Breast epithelium (tissue), 4 donors: ENCODE measurements at places on chromosomes 11 and 22. TPM values are rescaled to one million over a fixed set of nuclear protein-coding genes. Genes with fewer than 3 reads are reported as not detected.

Gene FOLR3
- not detected for total RNA-seq

Gene NTM
- 0.66 TPM for total RNA-seq

Gene TMEM86A
- 12.7 TPM for total RNA-seq

Gene CASP5
- total RNA-seq: not detected

Gene OR52E6
- not detected for total RNA-seq

Gene PDE2A
- total RNA-seq: 23.7 TPM

Gene YAP1
- 184 TPM for total RNA-seq

Gene C11orf21
- 1.0 TPM for total RNA-seq

DNA sequence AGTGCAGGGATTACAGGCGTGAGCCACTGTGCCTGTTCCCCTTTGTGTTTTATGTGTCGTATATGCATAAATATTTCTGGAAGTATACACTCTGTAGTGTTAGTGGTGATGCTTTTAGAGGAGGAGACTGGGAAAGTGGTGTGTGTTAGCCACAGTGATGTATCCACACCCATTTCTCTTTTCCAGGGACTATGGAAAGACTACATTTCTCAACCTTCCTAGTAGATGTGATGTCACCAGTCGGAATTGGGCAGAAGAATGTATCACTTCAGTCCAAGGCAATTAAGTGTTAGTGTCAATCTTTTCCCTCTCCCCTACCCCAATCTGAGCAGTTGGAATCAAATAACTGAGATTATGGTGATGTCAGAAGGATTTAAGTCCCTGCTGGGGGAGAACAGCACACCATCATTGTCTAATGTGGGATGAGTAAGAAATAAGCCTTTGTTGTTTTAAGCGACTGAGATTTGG is 5.8 kb upstream of the ATG16L2 start:
- no peak overlapping the region for H3K27ac ChIP-seq
- H3K27me3 ChIP-seq: no peaks in the 10 kb centered on the region
- no peaks in the 10 kb centered on the region for H3K36me3 ChIP-seq
- DNase-seq: no peak
- no peaks in the 10 kb centered on the region for H3K4me1 ChIP-seq
- H3K4me3 ChIP-seq: no peak overlapping the region

DNA sequence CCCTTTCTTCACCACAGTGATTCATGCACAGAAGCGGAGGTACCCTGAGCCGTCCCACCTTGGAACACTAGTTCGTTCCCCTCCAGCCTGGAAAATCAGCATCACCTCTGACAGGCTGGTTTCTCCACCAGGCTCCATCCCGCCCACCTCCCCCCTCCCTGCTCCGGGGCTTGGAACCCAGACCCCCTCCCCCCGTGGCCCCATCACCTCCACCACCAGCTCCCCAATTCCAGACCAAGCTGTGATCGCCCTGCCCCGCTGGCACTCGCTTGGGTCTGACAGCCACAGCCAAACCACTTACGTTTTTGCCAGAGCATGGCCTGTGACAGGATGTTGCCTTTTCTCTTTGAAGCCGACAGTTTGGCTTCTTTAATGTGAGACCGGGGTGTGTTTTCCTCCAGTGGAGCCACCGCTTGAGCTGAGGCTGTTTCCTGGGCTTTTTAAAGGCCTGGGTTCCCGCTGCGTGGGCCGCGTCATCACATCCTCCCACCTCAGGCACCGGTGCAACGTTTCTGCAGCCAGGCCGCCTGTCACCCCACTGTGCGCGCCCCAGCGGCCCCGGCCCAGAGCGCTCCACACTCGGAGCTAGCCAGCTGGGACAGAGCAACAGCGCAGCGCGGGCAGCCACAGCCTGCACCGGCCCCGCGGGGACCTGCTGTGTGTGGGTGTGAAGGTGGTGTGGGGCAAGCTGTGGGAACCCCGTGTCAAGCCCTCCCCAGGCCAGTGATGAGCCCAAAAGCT is at the start of gene POU2AF1:
Gene POU2AF1 (minus strand): TSS at position 415 of the 741 bp plus-strand sequence. CDS start 98 bp downstream, at position 317.
- no peak for DNase-seq
- no peaks in the 10 kb centered on the region for H3K36me3 ChIP-seq
- no peak within 1 kb of the TSS for H3K4me3 ChIP-seq
- no peaks in the 10 kb centered on the region for H3K27me3 ChIP-seq
- no peaks in the 10 kb centered on the region for H3K4me1 ChIP-seq

DNA sequence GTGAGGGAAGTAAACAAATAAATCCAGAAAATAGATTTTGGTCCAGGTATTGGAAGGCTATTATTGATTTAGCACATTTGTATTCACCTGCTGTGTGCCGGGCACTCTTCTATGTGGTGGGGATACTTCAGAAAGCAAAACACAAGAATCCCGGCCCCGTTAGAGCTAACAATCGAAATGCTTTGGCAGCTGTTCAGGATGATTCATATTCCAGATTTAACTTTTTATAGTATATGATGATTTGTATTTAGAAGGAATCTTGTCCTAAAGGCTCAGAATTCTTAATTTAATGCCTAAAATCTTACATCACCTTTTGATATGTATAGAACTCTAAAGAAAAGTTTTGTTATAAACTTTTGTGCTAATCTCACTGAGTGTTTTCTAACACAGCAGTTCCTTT is 28.0 kb downstream of the ZC3H12C start:
- H3K4me1 ChIP-seq: no peaks in the 10 kb centered on the region
- H3K27ac ChIP-seq: no peak overlapping the region
- no peak overlapping the region for H3K4me3 ChIP-seq
- DNase-seq: no peak

GRCh38 chr11:61966734-61967115 is 709 bp downstream of the FTH1 start:
- H3K27me3 ChIP-seq: no peaks in the 10 kb centered on the region
- H3K36me3 ChIP-seq: no peaks in the 10 kb centered on the region
- H3K4me1 ChIP-seq: peaks cover 28% of the 10 kb centered on the region
- H3K4me3 ChIP-seq: peak overlapping the region; percentile 85
- no peak for DNase-seq

DNA sequence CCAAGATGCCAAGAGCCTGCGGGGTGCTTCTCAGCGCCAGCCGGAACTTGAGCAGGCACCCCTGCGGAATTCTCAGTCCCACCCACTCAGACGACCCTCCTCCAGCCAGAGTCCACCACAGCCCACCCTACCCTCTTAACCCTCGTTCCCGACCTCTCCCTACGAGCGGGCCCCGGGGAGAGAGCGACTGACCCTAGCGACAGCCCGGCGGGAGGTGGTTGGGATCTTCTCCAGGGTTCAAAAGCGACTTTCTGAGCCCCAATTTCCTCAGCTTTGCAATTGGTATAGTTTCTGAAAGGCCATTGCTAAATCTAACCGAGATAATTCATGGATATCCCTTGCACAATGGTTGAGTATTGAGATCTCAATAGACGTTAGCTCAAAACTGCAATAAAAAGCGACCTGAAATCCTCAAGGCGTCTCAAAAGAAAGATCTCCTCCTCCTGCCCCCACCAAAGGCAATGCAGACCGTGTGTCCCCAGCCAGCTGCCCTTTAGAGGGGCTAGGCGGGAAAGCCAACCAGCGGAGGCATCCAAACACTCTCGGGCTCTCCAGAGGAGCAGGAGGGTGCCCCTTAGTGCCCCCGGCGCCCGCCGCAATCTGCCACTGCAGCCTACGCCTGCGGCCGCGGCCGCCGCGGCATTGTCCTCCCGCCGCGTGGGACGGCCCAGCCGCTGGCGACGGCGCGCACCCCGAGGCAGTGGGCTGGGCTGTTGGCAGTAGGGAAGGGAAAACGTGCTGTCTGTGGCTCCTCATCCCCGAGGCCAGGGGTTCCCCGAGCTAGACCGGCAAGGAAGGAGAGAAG is 1.5 kb upstream of the SLC6A5 start:
- no peak for DNase-seq
- no peaks in the 10 kb centered on the region for H3K4me1 ChIP-seq
- no peak overlapping the region for H3K4me3 ChIP-seq
